ENCODE measurements at places on chromosomes 3 and 15.

- no peak for DNase-seq
These were observed 5.8 kb downstream of the LNP1 start for GRCh38 chr3:100407164-100407563.

GRCh38 chr3:129796146-129796545 is 97.4 kb downstream of the TMCC1 start:
- DNase-seq = no peak

DNA sequence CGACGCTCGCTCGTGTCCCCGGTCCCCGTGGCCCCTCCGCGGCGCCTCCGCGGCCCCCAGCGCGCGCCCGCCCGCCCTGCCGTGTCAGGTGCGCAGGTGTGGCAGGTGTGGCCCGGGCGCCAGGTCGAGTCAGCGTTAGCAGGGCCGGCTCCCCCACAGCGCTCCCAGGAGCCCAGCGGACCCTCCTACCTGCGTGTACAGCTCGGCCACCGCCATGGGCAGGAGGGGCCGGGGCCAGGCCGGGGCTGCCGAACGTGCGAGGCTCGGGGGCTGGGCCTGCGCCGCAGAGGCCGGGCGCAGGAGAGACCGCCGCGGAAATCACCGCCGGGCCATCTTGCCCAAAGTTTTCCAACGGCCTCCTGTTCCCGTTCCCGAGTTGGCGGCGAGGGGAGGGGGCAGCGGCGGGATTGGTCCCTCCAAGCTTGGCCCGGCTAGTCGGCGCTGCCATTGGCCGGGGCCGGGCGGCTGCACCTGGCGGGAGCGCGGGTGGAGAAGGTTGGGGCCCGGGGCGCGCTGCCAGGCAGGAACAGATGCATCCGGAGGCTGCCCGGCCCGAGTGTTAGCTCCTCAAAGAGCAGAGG is at the start of gene MYO5C:
Gene MYO5C (minus strand): TSS at position 384 of the 581 bp plus-strand sequence. CDS start 168 bp downstream, at position 216.
- no peak for DNase-seq

DNA sequence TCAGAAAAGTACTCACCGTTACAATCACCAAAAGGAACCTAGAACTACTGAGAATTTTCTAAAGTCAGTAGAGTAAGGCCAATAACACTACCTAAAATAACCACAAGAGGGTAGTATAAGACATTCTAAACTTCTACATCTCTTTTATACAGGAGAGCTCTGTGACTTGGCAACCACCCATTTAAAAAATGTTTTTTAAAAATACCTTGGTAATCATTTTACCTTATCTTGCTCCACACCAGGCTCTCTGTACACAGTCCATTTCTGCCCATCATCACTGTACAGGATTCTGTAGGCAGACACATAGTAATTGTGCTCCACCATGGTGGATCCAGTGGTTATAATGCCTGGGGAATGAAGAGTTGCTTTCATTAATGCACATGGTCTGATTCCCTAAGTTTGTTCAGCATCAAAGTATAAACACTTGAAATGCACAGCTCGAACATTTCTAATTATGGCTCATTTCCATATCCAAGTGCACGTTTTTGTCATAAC is 54.5 kb downstream of the ST3GAL6 start:
- DNase-seq = peak; percentile 34

- no peak for DNase-seq
These were observed 456.2 kb upstream of the THBS1 start for GRCh38 chr15:39124553-39125171.

GRCh38 chr3:45746777-45747622 is 49.3 kb downstream of the SLC6A20 start:
- no peak for DNase-seq

GRCh38 chr15:77036537-77037387 is 34.1 kb downstream of the TSPAN3 start:
- no peak for DNase-seq

GRCh38 chr3:86828751-86829150 is 162.2 kb downstream of the VGLL3 start:
- DNase-seq = no peak

DNA sequence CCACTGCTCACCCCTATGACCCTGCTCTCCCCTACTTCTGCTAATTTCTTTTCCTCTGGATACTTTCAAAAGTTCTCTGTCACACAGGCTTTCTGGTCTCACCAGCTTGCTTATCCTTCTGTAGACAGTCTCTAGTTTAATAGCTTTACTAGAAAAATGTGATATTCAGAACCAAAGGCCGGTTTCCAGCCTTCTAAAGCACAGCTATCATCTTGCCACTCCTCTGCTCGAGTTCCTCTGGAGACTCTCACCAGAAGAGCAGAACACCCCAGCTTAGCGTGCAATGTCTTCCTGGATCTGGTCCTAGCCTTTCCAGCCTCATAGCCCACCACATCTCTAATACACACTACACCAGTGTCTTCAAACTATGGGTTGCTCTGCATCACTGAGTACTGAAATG is 1.8 kb upstream of the VPS8 start:
- DNase-seq = no peak

- no peak for DNase-seq
These were observed 190.7 kb upstream of the NDN start for GRCh38 chr15:23877502-23878412.

DNA sequence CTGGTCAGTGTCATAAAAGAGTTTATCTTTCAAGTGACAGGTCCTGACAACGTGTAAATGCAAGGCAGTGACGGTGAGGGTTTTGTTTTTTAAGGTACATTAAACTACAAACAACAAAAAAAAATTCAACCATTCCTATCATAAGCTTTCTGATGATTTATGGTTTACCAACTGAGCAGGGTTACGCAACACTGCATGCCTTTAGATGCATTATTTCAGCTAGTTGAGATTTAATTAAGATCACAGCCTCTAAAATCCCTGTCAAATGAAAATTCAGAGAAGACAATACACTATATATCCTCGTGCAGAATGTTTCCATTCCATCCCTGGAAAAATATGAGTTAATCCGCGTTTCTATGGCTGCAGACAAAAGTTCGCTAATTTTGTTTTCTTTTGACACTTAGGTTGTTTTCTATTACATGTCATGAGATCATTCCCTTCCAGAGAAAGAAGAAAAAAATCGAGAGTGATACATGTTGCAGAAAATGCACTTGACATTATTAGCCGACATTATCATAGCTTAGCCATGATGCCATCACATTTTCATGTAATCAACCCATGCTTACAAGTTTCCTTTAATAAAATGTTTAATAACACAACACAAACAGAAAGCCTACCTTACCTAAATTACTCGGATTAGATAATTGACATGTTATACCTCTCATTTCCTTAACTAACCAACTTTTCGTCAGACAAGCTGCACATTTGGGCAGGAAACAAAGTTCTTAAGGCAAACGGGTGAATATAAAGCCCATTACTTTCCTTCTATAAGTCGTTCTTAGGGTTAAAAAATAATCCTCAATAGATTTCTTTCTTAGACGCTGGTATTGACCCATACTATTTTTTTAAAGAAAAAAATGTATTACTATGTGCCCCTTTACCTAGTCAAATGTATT is 521.2 kb downstream of the FOXP1 start:
- DNase-seq = no peak

DNA sequence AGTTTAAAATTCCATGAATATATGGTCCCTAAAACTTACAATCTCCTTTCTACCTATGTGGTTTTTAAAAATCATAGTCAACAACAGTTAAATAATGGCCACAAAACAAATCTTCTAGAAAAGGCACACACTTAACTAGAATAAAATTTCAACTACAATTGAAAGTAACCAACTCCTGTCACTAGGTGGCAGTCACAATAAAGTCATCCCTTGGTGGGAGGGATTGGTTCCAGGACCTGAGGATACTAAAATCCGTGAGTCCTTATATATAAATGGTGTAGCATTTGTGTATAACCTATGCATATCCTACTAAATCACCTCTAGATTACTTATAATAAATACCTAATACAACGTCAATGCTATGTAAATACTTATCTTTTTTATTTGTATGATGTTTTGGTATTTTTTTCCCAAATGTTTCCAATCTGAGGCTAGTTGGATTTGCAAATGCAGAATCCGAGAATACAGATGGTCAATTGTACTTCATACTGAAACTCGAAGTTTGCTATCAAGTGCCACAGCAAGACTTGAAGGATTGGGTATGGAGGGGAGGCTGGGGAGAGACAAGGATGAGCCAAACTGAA is 172.6 kb downstream of the FMN1 start:
- DNase-seq = no peak

GRCh38 chr3:59115364-59116232 is 65.8 kb upstream of the CFAP20DC start:
- DNase-seq = no peak

- no peak for DNase-seq
These were observed 5.2 kb downstream of the TADA3 start for GRCh38 chr3:9786825-9787669.

GRCh38 chr3:144557515-144557914 is 585.9 kb downstream of the DIPK2A start:
- no peak for DNase-seq

DNA sequence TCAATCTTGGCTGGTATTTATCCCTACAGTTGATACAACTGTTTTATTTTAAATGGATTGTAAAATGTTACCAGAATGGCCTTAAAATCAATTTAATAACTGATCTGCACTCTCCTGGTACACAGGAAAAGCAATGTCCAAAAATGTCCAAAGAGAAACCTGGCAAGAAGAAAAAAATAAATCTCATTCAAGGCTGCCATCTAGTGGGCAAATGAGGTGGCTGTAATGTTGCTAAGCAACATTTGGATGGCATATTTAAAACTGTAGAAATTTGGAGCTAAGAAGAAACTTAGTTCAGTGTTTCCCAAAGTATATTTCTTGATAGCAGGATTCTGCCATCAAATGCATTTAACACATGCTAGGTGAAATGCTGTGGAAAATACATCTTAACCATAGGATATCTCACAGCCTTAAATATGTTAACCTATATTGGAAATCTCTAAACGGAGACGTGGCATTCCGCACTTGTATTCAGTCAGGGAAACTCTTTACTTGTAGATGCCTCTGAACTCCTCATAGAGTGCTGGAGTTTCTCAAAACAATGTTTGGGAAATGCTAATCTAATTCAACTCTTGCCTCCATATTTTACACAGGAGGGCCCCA is 216.8 kb downstream of the ERC2 start:
- DNase-seq = no peak

DNA sequence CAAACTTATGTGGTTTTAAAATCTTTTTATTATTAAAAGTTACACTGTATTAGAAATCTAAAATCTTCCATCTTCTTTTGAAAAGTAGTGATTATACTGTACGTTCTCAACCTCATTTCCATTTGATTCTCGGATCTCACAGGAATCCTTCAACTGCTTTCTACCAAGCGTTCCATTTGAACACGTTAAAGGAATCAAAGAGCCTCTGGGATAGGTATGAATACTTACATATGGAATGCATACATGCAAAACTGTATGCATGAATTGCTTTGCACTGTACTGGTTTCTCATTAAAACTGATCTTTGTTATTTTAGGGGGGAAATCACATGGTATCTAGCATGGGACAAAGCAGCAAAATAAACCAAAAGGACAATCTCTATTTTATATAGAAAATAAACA is 14.8 kb downstream of the TSC22D2 start:
- DNase-seq = no peak

GRCh38 chr3:58626841-58627569 is 39.6 kb downstream of the FAM3D start:
- DNase-seq = no peak

DNA sequence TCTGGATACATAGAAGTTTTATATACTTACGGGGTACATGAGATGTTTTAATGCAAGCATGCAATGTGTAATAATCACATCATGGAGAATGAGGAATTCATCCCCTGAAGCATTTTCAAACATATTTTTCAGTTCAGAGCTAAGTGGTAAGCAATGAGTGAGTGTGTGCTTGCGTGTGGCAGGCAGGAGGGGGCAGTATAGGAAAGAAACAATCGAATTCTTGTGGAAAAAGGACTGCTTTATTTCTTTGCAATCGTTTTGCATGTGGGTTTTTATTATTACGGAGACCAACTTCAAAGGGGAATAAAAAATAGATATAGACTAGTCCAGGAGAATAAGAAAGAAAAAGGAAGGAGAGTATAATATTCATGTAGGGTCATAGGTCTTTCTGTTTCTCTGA is 271.6 kb downstream of the CHL1 start:
- no peak for DNase-seq

GRCh38 chr3:194261581-194262063 is 89.5 kb downstream of the CPN2 start:
- no peak for DNase-seq

DNA sequence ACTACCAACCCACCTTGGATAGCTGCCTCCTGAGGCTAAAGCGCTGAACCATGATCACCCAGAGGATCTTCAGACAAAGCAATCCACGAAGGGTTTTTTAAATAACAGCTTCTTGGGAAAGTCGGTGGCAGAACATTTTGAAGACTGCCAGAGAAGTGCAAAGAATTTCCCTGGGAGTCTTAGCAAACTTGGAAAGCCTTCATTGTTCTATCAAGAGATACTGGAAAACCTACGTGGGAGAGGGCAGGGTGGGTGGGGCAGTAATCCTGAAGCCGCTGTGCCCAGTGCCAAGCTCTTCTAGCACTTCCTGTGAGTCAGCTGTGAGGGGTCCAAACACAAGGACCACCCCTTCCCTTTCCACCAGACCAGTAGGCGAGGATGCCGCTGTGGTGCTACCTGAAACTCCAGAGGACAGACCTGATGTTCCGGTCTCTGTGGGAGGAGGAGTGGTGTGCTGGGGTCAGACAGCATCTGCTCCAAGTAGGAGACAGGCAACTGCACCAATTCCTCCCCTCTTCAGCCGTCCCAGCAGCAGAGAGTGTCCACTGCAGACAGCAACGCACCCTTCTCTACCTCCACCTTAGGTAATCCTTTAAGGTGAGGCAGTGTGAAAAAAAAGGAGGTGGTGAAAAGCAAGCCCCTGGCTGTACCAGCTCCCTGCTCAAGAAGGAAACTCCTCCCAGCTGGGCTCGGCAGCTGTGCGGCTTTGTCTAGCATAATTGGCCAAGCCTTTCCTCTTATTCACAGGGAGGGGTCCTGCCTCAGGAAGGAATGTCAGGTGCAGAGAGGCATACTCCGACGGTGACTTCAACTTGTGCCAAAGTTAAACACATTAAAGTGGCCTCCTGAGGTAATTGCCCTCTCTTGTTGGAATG is 99.0 kb downstream of the TMCC1 start:
- DNase-seq = peak; percentile 12

DNA sequence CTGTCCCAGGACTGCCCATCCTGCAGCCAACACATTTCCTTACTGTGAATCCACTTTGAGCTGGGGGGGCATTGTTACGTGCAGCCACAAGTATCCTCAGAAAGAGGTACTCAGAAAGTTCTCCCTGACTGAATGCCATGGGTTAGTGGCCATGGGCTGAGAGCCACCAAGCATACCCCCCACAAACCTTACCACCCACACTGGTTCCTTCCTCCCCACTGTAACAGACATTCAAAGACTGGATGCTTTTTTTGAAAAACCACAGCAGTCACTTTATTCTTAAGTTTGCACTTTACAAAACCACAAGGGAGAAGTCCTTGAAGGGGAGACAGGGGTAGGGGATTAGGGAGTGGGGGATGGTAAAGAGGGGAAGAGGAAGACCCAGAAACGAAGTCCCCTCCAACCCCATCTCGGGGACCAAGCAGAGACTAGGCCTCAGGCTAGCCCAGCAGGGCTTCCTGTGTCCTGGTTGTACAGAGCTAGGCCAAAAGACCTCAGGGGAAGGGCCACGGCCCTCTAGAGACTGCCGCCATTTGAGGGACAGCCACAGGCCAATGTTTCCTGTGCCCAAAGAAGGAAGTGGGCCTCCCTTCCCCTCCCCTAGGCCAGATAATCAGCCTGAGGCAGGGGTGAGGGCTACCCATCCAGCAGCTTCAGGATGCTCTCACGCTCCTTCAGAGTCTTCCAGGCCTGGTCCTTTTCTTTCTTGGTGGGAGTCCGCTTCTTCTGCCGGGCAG is 10.1 kb upstream of the CAMK1 start:
- peak; percentile 13 for DNase-seq

GRCh38 chr3:118144919-118145318 is 889.7 kb downstream of the IGSF11 start:
- no peak for DNase-seq
